ENCODE measurements at places on chromosomes 5 and 9. TPM values are rescaled to one million over a fixed set of nuclear protein-coding genes. Genes with fewer than 3 reads are reported as not detected.

DNA sequence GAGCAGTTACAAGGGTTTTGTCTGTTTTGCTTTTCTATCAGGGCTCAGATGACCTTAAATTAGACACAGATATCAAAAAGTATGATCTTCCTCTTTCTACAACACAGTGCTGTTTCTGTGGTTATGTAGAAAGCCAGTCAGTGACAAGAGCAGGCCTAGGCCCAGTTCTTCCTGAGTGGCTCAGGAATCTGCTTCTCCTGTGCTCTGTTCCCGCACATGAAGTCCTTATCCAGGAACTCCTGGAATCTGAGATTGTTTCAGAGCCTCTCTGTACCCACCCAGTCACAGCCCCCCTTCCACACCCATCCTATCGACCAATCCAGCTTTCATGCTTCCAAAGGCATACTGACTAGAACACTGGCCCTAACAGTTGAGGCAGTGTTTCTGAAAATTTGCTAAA, 40.4 kb upstream of the SMU1 start:
- no peak for DNase-seq

DNA sequence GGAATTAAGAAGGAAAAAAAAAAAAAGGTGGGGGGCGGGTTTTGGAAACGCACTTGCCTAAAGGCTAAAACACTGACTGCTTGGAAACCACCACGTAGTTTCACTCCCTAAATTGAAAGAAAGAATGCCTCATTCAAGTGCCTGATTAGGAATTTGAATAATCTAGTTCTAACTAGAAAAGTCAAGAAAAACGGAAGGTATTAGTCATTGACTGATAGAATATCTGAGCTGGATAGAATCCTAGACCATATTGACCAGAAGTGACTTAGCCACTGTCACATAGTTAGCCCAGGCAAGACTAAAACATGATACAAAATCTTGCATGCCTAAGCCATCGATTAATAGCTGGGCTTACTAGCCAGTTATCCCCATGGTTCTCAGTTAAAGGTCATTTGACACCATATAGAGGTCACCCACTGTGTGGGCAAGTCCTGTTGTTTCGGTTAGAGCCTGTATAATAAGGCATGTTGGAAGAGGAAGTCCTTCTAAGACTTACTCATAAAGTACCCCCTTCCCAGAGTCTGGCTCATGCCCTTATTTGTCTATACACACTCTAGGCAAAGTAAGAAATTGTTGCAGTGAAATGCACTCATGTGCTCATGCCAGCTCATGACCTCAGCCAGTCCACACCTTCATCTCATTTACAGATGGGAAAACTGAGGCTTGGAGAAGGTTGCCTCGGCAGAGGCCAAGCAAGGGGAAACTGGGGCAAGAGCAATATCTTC, 40.2 kb downstream of the SH3RF2 start:
- DNase-seq = no peak

DNA sequence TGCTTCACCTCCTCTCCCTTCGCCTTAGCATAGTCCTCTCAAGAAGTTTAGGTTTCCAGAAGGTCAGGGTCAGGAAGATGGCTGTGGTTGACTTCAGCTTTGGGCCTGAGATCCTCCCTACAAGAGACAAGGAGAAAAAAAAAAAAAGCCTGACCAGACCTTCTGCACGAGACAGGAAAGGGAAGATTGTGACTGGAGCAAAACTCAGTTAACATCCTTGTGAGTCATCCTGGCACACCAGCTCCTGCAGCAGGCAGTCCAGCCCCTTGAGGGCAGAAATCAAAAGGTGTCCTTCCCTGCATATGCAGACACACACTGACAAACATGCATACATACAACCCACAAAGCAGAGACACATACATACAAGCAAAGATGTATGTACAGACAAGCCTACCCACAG, 18.0 kb upstream of the ENHO start:
- no peak for DNase-seq

DNA sequence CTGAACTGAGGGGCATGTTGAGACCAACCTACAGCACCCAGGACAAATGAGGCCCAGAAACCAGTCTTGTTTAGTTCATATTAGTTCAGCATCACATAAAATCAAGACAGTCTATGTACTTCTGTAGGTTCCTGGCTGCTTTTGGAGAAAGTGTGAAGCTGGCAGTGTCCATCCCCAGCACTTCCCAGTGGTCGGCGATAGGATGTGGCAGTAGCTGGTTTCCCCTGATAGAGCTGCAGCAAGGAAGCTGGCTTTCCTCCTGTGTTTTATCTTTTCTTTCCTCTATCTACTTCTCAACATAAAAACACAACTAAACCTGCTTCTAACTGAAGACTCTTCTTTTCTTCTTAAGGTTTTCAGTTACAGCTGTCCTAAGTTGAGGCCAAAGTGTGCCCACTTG, 43.0 kb upstream of the SLC46A2 start:
- no peak for DNase-seq

DNA sequence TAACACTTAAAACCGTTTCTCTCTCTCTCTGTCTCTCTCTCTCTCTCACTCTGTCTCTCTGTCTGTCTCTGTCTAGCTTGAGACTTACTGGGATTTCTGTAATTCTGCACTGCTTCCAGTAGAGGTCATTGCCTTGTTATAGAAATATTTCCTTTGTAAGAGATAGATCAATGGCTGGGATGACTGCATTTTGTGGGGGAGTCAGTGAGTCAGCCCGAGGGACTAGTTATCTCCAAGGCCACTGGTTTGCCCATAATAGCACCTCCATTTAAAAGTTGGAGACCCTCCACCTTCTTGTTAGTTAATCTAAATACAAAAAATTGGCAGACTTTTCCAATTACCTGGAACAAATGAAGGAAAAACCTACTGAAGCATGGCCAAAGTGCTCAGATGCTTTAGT, 547.2 kb downstream of the LRRC70 start:
- DNase-seq = no peak

- no peak for DNase-seq
Measured at GRCh38 chr5:157516626-157517325, 56.8 kb downstream of the NIPAL4 start.

- DNase-seq = no peak
Measured at GRCh38 chr9:82375041-82375440, 386.5 kb downstream of the SPATA31D1 start.

DNA sequence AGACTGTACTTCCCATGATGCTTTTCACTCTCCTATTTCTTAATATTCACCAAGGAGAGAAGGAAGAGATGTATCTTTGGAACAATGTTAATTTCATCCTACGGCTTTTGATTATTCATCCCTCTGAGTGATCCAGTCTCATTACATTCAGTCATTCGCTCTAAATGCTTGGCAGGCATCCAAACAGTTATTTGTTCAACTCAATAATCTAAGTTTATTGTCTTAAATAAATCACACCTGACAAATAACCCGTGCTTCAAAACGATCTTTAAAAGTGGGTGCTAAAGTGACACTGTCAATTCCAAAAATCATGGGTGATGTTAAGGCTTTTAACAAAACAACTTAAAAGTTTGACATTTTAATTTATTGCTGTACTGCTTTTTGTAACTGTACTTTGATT, 233.1 kb downstream of the RASEF start:
- DNase-seq = no peak

- DNase-seq = no peak
Measured at GRCh38 chr5:33319841-33320240, 120.9 kb upstream of the TARS1 start.

DNA sequence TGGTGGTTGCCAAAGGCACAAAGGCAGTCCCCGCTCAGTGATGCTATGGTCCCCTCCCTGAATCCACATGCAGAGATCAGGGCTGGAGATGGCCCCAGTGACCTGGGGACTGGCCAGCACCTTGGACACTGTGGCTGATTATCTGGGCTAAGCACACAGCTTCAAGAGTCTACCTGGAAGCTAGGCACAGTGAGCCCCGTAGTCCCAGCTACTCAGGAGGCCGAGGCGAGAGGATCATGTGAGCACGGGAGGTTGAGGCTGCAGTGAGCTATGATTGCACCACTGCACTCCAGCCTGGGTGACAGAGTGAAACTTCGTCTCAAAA, 8.3 kb upstream of the SCGB3A1 start:
- DNase-seq = no peak

DNA sequence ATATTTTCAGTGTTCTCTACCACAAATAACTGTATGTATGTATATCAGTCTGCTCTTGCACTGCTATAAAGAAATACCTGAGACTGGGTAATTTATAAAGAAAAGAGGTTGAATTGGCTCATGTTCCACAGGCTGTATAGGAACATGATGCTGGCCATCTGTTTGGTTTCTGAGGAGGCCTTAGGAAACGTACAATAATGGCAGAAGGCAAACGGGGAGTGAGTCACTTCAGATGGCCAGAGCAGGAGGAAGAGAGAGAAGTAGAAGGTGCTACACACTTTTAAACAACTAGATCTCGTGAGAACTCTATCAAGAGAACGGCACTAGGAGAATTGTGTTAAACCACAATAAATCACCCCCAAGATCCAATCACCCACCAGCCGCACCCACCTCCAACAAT, 121.7 kb downstream of the ADAMTS6 start:
- no peak for DNase-seq

Gene SIT1
- 0.69 TPM for total RNA-seq

Gene OBP2B
- not detected for total RNA-seq

Gene PCDHGB7
- total RNA-seq = 4.4 TPM

Gene WDR38
- total RNA-seq = not detected
